Central memory CD8-positive, alpha-beta T cell (primary cell): ENCODE measurements at places on chromosomes 4 and X.
A peak's percentile ranks its signal among the peaks of the same experiment; 100 is the strongest.

DNA sequence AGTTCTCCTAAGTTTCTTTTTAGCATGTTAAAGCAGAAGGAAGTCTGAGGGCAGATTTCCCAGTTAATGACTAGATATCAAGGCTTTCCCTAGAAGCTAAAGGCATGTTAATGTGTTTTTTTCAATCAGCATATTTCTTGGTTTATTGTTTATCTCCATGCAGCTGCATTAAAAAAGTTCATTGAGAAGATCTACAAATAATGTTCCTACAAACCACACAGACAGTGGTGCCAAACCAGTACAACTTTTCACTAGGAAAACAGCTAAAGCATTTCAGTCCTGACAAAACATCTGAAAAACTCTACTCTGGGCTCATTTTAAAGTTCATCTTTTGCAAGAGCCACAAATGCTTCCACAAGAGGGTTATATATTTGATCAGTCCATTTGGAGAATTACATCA, 320.0 kb downstream of the ADGRL3 start:
- no peak for DNase-seq

GRCh38 chrX:115940348-115940747, 230.2 kb upstream of the AGTR2 start:
- no peak for DNase-seq

DNA sequence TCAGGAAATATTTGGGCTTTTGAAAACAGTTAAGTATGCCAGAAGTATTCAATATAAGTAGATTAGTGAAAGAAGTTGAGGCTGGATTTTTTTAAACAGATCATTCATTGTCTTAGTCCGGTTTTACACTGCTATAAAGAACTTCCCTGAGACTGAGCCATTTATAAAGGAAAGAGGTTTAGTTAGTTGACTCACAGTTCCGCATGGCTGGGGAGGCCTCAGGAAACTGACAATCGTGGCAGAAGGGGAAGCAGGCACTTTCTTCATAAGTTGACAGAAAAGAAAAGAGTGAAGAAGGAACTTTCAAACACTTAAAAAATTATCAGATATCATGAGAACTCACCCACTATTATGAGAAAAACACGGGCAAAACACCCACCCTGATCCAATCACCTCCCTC, 31.1 kb upstream of the CYLC1 start:
- DNase-seq: no peak

GRCh38 chrX:57070185-57070984, 51.0 kb downstream of the SPIN2B start:
- no peak for DNase-seq

- DNase-seq: no peak
These were observed 8.9 kb downstream of the CFAP99 start for GRCh38 chr4:2427383-2428334.

- DNase-seq: no peak
These were observed 202.5 kb upstream of the MAB21L2 start for GRCh38 chr4:150379454-150379853.

- no peak for DNase-seq
These were observed 229.6 kb upstream of the AGA start for GRCh38 chr4:177671845-177672244.

DNA sequence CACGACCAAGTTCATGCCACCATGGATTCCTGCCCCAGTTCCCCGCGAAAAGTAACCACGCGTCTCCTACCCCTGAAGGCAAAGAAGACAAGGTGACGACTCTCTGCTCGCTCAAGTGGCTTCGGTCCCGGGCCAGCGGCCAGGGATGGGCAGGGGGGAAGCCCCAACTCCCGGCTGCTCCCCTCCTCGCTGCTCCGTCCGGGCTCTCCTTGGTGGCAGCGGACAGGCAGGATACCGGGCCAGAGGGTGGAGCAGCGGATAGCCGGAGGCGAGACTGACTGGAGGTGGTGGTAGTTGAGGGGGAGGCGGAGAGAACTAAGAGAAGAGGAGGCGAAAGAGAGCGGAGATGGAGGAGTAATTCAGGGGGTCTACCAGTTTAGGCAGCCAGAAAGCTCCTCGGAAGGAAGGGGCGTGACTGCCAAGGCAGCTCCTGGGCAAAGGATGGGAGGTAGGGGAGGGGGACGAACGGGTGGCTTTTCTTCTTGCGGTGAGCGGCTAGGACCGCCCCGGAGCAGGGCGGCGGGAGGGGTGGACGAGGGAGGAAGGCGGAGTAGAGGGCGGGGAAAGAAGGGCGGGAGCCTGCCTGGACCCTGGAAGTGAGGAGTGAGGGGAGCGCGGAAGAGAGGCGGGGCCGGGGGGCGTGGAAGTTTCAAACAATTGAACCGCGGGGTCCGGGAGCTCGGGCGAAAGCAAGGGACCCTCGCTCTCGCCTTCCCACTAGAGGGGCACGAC, at the start of gene AMOT:
Gene AMOT, minus strand, starts transcription at position 450 of the 732 bp plus-strand sequence. CDS start 17,705 bp downstream, outside the sequence.
- DNase-seq: peak; percentile 15

DNA sequence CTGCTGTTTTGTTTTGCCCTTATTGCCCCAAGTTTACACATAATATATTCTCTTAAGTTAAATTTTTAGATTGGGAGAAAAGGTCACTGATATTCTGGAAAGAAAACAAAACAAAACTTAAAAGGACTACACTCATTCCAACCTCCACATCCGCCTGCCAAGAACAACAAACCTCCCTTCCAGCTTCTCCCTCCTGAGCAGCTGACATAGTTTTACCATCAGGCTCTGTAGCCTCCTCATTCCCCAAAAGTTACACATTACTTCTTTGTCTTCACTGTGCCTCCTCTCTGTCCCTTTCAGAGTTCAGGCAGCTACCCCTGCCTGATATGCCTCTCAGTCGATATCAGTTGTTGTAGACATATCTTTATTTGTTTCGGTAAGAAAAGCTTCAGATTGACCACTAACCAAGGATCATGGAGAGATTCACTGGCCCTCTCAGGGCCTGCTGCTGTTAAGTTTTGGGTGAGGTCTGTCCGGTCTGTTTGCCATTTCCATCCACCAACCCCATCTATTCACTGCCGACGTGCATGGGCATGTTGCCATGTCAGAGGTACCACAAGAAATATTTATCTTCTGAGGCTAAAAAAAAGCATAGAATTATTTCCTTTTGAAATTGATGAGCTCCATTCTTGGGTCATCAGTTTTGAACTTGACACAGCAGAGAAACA, 164.1 kb downstream of the GASK1B start:
- DNase-seq: no peak

DNA sequence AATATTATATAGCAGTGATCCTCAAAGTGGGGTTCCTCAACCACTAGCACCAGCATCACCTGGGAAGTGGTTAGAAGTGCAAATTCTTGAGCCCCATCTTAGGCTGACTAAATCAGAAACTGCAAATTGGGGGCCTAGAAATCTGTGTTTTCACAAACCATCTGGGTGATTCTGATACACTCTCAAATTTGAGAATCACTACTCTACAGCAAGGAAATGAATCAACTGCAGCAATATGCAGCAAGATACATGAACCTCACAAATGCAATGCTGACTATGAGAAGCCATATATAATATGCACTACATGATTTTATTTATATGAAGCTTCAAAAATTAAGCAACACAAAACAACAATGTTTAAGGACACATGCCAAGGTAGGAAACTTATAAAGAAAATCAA, 36.2 kb upstream of the IRS4 start:
- DNase-seq: no peak

DNA sequence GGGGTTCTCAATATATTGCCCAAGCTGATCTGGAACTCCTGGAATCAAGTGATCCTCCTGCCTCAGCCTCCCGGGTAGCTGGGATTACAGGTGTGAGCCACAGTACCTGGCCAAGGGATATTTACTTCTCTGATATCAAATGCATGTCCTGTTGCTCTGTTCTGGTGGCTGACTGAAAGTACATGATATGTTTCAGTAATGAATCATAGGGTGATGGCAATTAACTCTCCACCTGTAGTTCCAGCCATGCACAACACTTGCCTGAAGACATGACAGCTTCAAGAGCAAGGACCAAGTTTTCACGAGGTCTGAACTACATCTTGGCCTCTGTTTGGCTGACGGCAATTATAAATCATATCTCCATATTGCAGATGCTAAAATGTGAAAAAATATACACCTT, 9.1 kb downstream of the ZCCHC4 start:
- DNase-seq: no peak

- no peak for DNase-seq
These were observed at the start of gene GPC4 for GRCh38 chrX:133415276-133416105. Gene GPC4, minus strand, starts transcription at chrX:133415489. Its CDS starts 524 bp downstream, at chrX:133414965.

DNA sequence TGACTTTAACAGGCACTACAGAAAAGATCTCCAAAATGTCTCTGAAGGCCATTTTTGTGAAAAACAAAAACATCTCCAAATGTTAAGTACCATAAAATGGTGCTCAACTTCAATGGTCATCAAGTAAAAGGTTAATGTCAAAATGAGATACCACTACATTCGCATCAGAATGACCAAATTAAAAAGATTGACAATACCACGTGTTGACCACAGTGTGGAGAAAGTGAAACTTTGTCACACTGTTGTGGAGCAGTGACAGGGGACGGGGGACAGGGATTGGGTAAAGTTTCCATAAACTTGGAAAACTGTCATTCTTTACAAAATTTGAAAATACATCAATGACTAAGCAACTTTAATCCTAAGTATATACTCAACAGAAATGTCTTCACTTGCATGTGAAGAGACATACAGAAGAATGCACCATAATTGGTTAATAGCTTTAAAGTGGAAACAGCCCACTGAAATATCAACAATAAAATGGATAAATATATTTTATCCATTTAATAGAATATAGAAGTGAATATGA, 19.1 kb upstream of the CISD2 start:
- no peak for DNase-seq

DNA sequence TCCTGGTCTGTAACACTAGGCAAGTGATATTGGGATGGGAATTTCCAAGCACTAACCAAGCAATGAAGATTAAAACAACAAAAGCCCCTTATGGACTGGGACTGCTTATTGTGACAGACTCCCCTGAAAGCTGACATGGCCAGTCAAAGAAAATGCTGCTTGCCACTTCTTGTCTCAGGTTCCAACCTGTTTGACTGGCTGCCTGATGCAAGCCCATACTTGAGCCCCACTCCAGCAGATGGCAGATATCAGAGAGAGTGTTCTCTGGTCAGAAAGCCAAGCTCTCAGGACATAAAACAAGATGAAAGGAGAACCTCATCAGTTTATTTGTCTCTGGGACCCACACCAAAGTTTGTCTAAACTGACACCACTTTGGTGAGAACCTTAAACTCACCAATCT, 15.5 kb upstream of the IGBP1 start:
- DNase-seq: no peak

DNA sequence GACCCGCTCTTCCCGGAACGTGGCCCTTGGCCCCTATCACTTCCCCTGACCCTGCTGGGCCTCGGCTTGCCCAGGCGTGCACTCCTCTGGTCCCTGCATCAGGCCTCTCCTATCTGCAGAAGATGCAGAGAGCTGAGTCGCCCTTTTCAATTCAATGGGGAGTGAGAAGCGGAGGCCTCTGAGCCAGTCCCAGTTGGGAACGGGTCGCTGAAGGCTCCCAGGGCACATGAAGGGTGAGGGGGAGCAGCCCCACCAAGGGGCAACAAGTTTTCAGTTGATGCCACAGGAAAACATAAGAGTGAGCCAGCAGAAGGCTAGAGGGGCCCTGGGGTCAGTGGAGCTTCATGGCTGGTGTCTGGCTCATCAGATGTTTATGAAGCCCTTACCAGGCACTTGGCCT, 17.1 kb downstream of the PSAPL1 start:
- no peak for DNase-seq

DNA sequence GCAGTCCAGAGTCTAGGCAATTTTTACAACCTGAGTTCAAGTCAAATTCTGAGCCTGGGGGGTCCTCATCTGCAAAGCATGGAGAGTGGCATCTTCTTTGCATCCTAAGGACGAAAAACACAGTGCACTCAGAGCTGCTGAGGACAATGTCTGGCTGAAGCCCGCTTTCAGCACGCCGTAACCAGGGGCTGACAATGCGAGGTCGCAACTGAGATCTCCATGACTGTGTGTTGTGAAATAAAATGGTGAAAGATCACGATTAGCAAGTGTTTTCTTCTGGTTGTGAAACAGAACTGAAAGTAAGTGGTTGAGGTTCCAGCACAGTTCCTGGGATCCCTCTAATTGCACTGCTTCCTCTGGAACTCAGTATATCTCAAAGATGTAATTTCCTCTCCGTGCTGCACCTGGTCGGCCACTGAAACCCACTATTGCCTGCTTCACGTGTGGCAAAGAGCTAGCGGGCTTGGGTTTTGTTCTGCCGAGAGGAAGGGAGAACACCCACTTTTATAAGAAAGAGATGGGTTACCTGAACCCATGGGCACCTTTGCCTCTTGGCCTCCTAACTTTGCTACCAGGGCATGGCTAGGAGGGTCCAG, 7.7 kb upstream of the F11 start:
- DNase-seq: no peak

GRCh38 chr4:48518143-48518542, 28.1 kb downstream of the ZAR1 start:
- no peak for DNase-seq

DNA sequence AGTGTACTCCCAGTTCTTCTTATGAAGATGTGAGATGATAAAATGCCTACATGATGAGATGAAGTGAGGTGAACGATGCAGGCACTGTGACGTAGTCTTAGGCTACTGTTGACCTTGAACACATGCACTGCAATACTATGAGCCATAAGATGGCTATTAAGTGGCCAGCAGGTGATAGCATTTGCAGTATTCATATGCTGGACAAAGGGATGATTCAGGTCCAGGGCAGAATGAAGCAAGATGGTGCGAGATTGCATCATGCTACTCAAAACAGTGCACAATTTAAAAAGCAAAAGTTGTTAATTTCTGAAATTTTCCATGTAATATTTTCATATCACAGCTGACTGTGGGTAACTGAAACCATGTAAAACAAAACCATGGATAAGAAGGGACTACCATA, 781.4 kb downstream of the PCDH18 start:
- DNase-seq: no peak

GRCh38 chrX:1507511-1508463, 29.2 kb downstream of the P2RY8 start:
- DNase-seq: peak; percentile 84

- DNase-seq: no peak
These were observed 54.3 kb upstream of the PUDP start for GRCh38 chrX:7202206-7202605.

DNA sequence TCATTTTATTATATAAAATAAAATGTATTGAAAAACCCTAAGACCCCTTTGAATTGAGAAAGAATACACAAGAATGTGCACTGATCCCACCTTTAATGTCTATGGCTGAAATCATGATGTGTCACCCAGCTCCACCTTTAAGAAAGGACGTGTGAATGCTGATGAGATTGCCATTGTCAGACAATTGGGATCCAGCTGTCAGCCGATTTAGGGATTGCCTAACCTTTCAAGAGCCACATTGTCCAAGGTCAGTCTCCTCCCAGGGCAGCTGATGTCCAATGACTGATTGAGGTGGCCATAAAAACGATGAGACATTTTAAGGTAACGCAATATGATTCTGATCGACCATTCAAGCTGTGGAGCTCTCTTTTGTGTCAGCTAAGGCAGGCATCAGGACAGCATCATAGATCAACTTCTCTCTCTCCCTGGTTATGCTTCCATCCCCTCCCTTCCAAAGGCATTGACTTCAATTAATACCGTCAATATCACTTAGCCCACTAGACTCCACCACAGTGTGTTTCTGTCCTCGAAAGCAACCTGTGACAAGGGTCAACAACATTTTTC, 1676.4 kb downstream of the PCDH7 start:
- DNase-seq: no peak
